ENCODE measurements at places on chromosomes 12 and 14. TPM values are rescaled to one million over a fixed set of nuclear protein-coding genes. Genes with fewer than 3 reads are reported as not detected.

The ETFBKMT gene
- 2.0 TPM for polyA plus RNA-seq

The NINJ2 gene
- polyA plus RNA-seq: not detected

The BIN2 gene
- polyA plus RNA-seq: not detected

The PHETA1 gene
- polyA plus RNA-seq: 3.5 TPM

The FIGNL2 gene
- 0.26 TPM for polyA plus RNA-seq

The PARP2 gene
- 12.3 TPM for polyA plus RNA-seq

The PDZRN4 gene
- polyA plus RNA-seq: not detected

The TAS2R8 gene
- polyA plus RNA-seq: 0.06 TPM

The MFAP5 gene
- 0.60 TPM for polyA plus RNA-seq

The DPF3 gene
- 18.1 TPM for polyA plus RNA-seq

The RPAP3 gene
- polyA plus RNA-seq: 18.5 TPM

The M6PR gene
- polyA plus RNA-seq: 106 TPM

The CACNA2D4 gene
- 0.22 TPM for polyA plus RNA-seq

The ZFHX2 gene
- 0.14 TPM for polyA plus RNA-seq

The TAS2R19 gene
- polyA plus RNA-seq: 0.48 TPM

The C12orf60 gene
- 0.57 TPM for polyA plus RNA-seq

The MDGA2 gene
- not detected for polyA plus RNA-seq

The COQ6 gene
- polyA plus RNA-seq: 28.5 TPM

The PTPRQ gene
- 1.1 TPM for polyA plus RNA-seq

The LGR5 gene
- not detected for polyA plus RNA-seq

The COCH gene
- polyA plus RNA-seq: 0.19 TPM

The DPPA3 gene
- polyA plus RNA-seq: not detected

The NTS gene
- polyA plus RNA-seq: not detected

The ASIC1 gene
- polyA plus RNA-seq: 10.2 TPM

The TRAFD1 gene
- 71.2 TPM for polyA plus RNA-seq

The STON2 gene
- not detected for polyA plus RNA-seq

The LIN7A gene
- 10.4 TPM for polyA plus RNA-seq

The DLK1 gene
- 0.12 TPM for polyA plus RNA-seq

The IL22 gene
- polyA plus RNA-seq: not detected

The B4GALNT1 gene
- polyA plus RNA-seq: 1.8 TPM

The OASL gene
- polyA plus RNA-seq: 0.05 TPM

The PLEKHG3 gene
- polyA plus RNA-seq: 6.4 TPM

The TCL1B gene
- polyA plus RNA-seq: not detected

The CLBA1 gene
- 4.6 TPM for polyA plus RNA-seq

The TEX52 gene
- not detected for polyA plus RNA-seq

The PRR4 gene
- 4.3 TPM for polyA plus RNA-seq

The TULP3 gene
- 48.7 TPM for polyA plus RNA-seq

The PLCZ1 gene
- polyA plus RNA-seq: not detected

The NEMP1 gene
- polyA plus RNA-seq: 8.3 TPM
